ENCODE measurements at places on chromosomes 13 and 19.

GRCh38 chr19:7679771-7680605 lies 645 bp upstream of the TRAPPC5 start:
- no peak for DNase-seq

GRCh38 chr13:91722267-91722884 lies 324.0 kb downstream of the GPC5 start:
- peak; percentile 0 for DNase-seq

GRCh38 chr19:35447606-35448469 lies at the start of gene FFAR2:
FFAR2 (plus strand) TSS chr19:35448257; CDS start chr19:35449715, 1,458 bp downstream.
- no peak for DNase-seq

DNA sequence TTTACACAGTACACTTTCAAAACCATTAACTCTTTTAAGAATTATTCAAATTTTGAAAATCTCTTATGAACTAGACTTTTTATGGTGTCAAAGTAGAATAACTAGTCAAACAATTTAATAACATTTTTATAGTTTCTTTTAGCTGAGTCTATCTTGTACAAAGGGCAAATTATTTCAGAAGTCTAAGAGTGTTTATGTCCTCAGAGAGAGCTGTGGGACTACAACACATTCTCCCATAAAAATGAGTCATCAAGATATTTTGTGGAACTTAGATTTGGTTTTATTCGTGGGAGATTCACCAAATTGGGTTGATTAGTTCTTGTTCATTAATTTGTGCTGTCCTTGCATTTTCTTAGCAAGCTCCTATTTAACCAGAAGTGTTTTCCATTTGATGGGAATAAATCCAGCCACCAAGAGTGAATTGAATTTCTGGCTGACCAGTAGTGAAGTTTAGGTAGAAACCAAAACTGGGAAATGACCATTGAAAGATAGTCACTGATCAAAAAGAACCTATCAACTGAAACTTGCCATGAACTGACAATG lies 291.0 kb downstream of the DLEU7 start:
- no peak for DNase-seq

DNA sequence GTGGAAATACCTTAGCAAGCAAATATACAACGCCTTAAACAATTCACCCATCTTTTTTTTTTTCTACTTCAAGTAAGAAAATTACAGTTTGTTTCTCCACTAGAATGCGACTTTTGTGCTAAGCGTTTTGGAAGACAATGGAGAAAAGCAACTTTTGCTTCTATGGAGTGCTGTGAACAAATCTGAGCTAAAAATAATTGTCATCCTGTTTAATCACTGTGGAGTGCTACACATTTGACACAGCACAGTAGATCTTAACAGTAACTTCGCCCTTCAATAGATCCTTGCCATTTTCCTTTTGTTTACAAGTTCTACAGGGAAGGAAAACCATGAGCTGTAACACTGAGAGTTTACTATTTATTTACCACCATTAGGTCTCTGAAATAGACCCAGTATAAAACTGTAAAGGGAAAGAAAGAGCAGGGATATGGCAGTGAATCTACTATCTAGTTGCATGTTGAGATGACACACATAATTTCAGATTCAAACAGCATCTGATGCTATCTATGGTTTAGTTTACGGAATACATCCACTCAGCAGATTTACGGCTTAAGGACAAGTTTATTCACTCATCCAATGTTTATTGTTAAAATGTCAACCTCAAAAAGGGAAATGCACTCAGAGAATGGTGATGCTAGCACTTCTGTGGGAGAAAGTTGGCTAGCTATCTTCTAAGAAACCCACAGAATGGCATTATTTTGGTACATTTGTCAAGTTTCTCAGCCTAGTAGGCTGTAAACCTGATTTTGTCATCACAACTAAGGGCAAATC lies 175.3 kb downstream of the VWA8 start:
- DNase-seq, result no peak

GRCh38 chr13:52004511-52005170 lies 6.6 kb downstream of the ATP7B start:
- no peak for DNase-seq

DNA sequence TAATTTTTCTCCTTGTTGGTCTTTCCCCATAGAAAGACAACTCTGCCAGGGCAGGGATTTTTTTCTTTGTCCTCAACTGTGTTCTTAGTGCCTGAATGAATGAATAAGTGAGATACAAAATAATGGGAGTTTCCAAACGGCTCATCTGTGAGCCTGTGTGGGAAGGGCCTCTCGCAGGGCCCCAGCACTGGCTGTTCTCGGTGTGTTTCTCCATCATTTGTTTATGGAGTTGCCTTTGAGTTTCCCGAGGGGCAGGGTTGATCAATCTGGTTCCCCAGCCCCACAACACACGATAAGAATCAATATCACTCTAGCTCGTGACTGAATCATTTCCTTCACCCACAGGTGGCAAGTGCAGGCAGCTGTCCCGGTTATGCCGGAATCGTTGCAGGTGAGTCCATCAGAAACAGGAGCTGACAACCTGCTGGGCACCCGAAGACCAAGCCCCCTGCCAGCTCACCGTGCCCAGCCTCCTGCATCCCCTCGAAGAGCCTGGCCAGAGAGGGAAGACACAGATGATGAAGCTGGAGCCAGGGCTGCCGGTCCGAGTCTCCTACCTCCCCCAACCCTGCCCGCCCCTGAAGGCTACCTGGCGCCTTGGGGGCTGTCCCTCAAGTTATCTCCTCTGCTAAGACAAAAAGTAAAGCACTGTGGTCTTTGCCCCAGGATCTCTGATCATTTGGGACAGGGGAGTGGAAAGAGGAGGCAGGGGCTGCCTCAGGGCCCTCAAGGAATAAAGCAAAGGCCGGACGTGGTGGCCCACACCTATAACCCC lies 14.9 kb downstream of the FXYD5 start:
- no peak for DNase-seq

DNA sequence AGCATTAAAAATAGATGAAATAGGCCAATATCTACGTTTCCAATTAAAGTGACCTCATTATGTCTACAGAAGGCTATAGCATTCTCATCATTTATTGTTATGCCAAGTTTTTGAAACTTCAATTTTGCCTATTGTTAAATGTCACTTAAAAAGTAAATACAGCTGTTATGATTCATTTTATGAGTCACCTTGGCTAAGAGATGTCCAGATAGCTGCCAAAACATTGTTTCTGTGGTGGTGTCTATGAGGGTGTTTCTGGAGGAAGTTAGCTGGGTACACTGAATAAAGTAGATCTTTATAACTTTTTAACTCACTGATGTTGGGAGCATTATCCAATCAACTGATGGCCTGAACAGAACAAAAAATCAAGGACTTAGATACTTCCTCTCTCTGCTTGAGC lies 1209.7 kb upstream of the PCDH9 start:
- no peak for DNase-seq

- peak; percentile 49 for DNase-seq
Observed at GRCh38 chr13:50340551-50341287, 325.5 kb downstream of the KCNRG start.

DNA sequence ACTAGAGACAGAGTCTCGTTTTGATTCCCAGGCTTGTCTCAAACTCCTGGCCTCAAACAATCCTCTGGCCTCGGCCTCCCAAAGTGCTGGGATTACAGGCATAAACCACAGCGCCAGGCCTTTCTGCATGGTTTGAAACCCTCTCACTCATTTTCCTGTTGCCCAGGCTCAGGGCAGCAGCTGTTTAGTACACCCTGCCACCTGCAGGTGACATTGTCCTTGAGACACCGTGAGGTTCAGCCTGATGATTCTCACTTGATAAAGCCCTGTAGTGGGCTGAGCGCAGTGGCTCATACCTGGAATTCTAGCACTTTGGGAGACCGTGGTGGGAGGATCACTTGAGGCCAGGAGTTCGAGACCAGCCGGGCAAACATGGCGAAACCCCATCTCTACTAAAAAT lies 12.5 kb downstream of the IL12RB1 start:
- no peak for DNase-seq

GRCh38 chr19:11361771-11362731 lies 6.8 kb downstream of the PLPPR2 start:
- no peak for DNase-seq
